ENCODE measurements at places on chromosomes 6 and 20.

DNA sequence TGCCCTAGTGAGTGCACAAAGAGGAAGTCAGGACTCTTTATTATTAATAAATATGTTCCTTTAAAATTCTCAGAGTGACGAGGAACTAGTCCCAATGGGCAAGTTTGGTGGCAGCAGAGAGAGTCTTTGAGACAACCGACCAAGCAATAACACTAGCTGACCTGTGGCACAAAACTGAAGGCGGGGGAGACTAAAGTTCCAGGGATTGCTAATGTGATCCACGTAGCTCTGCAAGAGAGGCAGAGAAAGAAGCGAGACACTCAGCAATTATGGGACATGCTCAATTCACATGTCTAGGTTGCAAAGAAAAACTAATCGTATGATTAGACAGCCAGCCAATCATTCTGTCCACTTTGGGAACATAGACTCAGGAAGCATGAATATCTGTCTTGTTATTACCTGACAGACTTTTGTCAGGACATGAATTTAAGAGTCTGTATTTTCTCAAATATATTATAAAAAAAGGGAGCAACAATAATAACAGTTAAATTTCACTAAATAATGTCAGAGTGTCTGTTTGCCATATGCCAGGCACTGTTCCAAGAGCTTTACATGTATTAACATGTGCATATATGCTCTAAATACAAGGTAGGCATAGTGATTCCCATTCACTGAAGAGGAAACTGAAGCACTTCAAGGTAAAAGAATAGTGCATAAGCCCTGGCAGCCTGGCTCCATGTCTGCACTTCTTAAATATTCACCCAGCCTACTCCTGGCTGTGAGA lies 81.0 kb downstream of the COL9A1 start:
- DNase-seq: no peak

DNA sequence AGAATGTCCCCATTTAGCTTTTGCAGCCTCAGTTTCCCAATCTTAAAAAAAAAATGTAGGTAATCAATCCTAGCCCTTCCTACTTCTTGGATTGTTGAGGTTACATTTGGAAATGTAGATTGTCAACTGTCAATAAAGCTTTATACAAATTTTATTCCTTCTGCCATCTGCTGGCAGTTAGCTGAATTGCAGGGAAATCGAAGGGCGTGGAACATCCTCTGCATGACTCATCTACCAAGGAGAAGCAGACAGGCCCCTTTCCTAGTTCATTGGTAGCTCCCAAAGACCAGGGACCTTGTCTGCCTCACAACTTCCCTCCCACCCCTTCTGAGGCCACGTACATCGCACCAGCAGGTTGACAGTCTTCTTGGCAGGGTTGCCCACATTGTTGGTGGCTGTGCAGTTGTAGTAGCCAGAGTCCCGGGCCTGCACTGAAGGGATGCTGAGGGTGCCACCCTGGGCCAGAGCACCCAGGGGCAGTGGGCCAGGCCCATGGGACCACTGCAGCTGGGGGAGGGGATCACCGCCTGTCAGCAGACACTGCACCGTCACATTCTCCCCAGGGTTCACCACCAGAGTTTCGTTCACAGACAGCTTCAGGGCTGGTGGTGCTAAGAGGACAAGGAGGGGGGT lies 43.6 kb downstream of the MDGA1 start:
- peak; percentile 49 for DNase-seq

- DNase-seq: no peak
Observed at GRCh38 chr6:22095836-22096235, 201.0 kb downstream of the PRL start.

- no peak for DNase-seq
Observed at GRCh38 chr6:167276772-167277533, 14.2 kb upstream of the UNC93A start.

DNA sequence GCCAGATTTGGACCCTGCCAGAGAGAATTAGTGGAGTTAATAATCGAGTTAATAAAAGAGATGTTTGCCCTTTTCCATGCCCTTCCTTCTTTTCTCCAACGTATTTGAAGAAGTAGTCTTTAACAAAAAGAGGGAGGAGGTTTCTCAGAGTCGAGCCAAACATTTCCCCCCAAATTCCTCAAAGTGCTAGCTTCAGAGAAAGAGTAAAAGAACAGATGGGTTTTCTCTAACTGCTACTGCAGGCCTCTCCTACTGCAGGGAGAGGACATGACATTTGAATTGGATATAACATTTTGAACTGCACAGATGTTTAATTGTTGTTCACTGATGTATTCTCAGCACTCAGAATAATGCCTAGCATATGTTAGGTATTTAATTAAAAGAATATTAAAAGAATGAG lies 25.5 kb downstream of the RWDD2A start:
- no peak for DNase-seq

DNA sequence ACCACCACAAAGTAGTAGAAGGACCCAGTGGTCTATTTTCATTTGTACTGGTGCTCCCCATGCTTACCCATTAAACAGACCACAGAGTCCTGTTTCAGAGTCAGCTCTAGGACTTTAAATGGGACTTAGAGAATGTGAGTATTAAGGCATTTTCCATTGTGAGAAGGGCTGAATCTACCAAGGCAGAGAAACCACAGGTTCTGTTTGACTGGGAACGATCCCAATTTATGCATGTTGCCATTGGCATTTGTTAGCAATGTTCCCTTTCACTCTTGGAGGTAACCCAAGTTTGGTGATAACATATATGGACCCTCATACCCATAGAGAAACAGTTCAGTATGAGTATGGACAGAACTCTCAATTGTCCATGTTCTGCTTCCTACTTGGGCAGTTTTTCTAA lies 672.8 kb downstream of the KIF16B start:
- no peak for DNase-seq

DNA sequence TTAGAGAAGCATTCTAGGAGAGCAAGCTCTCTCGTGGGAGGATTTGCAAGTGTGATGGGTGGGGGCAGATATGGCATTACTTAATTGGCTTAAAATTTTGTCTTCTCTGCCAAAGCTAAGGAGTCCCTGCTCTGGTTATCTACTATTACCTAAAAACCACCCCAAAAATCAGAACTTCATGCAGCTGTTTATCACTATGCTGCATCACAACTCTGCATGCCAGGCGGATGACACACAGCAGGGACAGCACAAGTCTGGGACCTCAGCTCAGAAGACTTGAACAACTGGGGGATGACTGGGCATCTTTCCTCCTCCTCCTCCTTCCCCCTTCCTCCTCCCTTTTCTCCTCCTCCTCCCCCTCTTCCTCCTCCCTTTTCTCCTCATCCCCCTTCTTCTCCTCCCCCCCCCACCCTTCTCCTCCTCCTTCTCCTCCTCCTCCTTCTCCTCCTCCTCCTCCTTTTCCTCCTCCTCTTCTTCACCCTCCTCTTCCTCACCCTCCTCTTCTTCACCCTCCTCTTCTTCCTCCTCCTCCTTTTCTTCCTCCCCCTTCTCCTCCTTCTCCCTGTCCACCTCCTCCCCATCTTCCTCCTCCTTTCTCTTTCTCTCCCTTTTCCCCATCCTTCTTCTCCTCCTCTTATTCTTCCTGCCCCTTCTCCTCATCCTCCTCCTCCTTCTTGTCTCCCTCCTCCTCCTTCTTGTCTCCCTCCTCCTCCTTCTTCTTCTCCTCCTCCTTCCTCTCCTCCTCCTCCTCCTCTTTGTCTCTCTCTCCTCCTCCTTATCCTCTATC lies 218.6 kb upstream of the PMEPA1 start:
- no peak for DNase-seq

GRCh38 chr20:48131581-48131980 lies 346.3 kb upstream of the SULF2 start:
- DNase-seq: no peak

GRCh38 chr6:30093951-30094661 lies 18.5 kb upstream of the RNF39 start:
- no peak for DNase-seq

Measured in transverse colon (tissue), 4 donors.